ENCODE measurements at places on chromosomes 2 and 18.

GRCh38 chr2:180978903-180979748 is 1.3 kb upstream of the UBE2E3 start:
- no peak for DNase-seq

- DNase-seq, result no peak
Measured at GRCh38 chr2:3199627-3200345, 177.8 kb downstream of the EIPR1 start.

DNA sequence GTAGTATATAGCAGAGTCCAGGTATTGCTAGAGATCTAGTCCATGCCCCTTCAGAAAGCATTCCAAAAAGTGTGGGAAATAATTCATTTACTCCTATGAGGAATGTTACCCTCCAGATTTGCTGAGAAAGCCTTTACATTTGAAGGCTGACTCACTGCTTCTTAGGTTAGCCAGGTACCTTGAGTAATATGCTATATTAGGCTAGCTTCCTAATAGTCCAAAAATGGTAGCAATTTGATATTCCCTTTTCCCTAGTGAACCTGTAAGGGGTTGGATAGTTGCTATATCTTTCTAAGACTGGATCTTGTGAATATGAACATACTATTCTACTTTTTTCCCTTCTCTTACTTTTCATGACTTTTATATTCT is 63.6 kb downstream of the SPOPL start:
- DNase-seq, result no peak

GRCh38 chr2:238698072-238698352 is 149.9 kb upstream of the TWIST2 start:
- DNase-seq, result no peak

DNA sequence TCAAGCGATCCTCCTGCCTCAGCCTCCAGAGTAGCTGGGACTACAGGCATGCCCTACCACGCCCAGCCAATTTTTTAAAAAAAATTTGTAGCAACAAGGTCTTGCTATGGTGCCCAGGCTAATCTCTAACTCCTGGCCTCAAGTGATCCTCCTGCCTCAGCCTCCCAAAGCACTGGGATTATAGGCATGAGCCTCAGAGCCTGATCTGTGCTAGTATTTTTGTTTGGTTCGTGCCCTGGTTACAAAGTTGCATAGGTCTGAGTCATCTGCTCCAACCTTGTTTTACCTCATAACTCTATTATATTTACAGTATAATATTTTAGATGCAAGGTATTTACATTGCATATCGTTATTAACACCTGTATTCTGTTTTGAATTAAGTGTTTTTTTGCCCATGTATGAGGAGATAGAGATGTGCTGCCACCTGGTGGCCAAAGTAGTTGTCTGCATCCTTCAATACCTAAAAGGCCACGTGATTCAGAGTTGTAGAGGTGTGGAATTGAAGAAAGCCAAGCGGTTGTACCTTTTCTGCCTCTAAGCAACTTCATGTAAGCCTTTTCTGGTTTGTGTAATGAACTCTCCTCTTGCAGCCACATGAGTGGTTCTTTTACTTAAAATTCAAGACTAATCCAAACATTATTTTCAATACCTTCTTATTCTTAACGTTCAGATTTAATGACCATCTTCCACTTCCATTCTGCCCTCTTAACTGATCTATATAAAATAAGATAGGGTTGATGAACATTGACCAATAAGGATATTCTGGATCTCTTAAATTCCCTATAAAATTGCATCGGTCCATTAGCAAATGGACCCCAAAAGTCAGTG is 19.9 kb upstream of the CABYR start:
- peak; percentile 63 for DNase-seq

DNA sequence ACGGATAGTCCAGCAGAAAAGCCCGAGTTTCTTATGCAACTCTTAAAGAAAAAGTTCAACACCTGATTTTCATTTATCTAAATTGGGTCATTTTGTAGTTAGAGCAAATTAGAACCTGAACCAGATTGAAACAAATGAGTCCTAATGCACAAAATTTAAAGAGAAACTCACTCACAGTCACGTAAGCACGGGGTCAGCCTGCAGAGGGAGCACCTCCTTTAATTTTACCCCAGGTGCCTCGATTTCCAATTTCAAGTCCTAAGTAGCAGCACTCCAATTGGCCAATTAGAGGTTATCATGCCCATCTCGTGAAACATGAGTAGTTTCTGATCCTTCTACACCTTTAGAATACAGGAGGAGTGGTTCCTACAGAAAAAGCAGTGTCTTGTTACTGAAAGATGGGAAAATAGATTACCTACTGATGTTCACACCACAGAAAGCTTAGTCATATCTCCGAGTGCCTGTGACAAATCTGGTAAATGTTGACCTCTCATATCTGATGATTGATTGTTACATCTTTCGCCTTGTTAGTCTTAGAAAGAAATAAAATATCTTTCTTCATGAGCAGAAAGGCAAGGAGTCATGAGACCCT is 1929.8 kb upstream of the LRRTM1 start:
- no peak for DNase-seq

- DNase-seq, result no peak
Measured at GRCh38 chr18:76959605-76960004, 137.2 kb downstream of the ZNF236 start.

- DNase-seq, result no peak
Measured at GRCh38 chr2:217409949-217410680, 550.3 kb upstream of the TNP1 start.

DNA sequence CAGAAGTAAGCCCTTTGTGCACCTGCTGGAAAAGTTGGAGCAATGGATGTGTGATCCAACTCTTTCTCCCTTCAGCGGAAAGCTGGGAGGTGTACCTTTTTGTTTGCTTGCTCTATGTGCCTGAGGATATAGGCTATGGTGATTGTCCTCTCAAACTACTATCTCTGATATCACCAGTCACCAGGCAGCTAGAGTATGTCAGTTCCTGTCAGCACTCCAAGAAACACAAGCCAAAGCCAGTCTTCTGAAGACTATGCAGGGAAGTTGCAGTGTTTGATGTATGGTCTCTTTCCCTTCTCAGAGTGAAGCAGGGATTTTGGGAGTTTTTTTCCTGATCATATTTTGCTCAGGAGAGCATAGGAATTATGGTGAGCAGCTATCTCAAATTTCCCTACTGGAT is 146.4 kb downstream of the PTH2R start:
- DNase-seq, result no peak

- DNase-seq, result no peak
Measured at GRCh38 chr2:168643979-168644378, 158.5 kb upstream of the NOSTRIN start.

DNA sequence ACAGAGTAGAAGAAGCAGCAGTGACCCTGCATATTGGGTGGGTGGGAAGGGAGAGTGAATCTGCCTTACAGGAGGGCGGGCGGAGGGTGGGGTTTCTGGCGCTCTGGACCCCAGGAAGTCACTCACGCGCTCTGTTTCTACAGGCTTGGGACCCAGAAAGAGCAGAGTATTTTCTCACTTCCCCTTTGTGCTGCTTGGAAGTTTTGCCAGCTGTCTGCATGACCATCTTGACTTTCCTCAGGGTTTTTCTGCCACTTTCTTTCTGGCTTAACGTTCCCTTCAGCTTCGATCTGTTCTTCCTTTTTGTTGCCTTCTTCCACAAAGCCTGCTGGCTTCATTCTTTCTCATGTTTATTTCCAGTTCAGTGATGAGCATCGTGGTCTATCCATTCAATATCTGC is 383.1 kb downstream of the GALR1 start:
- DNase-seq, result no peak

DNA sequence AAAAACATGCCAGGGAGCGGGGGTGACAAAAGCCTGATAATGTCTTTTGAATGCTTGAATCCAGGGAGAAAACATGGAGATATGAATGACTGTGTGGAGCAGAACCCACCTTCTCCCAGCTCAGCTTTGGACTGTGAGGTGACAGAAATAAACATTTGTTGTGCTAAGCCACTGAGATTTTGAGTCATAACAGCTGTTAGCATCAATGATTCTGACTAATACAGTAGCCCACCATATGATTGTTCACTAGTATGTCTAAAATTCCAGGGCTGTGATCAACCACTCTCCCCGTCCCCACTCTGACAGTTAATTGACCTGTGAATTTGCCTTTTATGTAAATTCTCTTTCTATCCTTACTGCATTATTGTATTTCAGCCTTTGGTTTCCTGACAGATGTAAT is 69.1 kb downstream of the PDK1 start:
- no peak for DNase-seq

DNA sequence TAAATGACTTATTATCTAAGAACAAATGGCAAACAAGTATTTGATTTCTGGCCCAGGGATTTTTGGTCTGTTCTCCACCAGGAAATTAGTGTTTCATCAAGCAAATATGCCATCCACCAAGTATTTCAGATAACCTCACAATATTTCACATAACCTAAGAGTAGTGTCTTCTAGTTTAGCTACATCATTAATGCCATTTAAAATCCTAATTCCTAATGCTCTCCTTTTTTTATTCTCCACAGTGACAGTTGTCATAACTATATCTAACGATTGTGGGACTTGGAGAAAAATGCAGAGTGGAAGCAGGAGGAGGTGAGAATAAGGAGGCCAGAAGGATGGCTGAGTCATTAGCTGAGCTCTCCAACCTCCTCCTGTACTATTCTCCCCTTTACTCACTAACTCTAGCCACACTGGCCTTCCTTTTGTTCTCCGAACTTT is 58.5 kb upstream of the CTLA4 start:
- DNase-seq, result no peak

- no peak for DNase-seq
Measured at GRCh38 chr2:14354231-14354630, 278.3 kb upstream of the LRATD1 start.

GRCh38 chr18:38930881-38931753 is 1365.5 kb upstream of the CELF4 start:
- no peak for DNase-seq

- DNase-seq, result no peak
Measured at GRCh38 chr2:203164311-203164935, 74.4 kb upstream of the CYP20A1 start.

DNA sequence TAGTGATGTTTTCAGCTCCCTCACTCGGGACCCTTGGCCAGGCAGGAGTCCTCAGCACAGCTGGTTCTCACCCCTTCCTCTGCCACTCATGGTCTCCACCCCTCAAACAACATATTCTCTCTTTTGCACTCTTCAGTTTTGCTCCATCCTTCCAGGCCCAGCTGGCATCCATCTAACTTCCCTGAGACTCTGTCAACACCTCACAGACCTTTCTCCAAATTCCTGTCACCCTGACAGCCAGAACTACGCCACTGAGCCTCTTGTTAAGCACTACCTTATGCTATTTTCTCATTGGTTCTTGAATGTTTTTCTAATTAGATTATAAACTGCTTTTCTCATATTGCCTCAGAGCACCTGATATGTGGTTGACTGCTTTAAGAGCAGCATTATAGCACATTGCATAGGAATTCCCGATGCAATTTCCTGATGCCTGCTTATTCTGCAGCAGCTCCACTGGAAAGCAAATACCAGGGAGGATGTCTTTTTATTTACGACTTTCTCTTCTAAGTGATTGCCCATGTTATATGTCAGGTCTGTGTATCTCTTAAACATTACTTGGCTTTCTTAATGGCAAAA is 12.4 kb upstream of the INO80C start:
- no peak for DNase-seq

- DNase-seq, result no peak
Measured at GRCh38 chr2:9286554-9287399, 80.2 kb downstream of the ASAP2 start.

DNA sequence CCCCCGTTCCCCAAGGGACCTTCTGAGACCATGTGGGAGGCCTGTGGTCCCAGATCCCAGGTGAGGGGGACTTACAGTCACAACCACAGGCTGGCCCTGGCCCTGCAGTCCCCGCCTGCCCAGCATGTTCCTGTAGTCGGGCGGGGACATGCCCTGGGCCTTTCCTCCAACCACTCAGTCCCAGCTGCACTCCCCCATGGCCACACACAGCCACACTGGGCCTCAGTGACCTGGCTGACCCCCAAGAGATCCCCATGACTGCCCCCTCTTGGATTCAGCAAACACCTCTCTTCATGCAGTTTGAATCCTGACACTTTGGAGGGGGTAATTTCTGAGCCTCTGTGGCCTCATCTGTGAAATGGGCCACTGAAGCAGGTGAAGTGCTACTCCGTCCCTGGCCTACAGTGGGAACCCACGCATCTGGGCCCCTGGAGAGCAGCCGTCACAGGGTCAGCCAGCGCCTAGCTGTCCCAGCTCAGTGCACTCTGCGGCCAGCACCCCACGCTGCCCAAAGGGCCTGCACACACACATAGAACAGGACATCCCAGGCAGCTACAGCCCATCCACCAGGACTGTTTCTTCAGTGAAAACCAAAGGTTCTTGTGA is 12.7 kb upstream of the ARHGEF4 start:
- DNase-seq, result no peak

GRCh38 chr2:109062145-109062858 is 66.7 kb upstream of the SH3RF3 start:
- DNase-seq, result no peak

- no peak for DNase-seq
Measured at GRCh38 chr2:222452422-222452950, 28.1 kb downstream of the SGPP2 start.

- no peak for DNase-seq
Measured at GRCh38 chr2:45287045-45287444, 277.8 kb upstream of the SIX2 start.

GRCh38 chr2:212893216-212893615 is 258.2 kb downstream of the IKZF2 start:
- DNase-seq, result no peak

DNA sequence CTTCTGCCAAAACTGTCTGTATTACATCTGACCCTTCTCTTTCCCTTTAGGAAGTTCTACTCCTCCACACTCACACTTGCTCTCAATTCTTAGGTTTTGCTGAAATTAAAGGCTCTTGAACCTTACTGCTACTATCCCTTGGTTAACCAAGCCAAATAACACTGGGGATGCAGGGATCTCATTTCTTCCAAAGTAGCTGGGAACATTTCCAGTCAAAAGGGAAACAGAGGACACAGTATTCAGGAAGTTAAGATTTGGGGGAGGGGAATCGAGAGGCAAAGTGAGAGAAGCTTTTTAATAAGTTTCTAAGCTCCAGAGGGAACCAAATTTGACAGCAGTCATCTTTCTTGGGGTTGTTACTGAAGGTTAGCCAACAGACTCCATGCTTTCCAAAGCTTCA is 6.2 kb downstream of the SEPTIN2 start:
- no peak for DNase-seq

- DNase-seq, result no peak
Measured at GRCh38 chr2:170475878-170476277, 239.3 kb upstream of the SP5 start.

Data from stimulated activated CD4-positive, alpha-beta T cell treated with anti-CD3 and anti-CD28 coated beads, TNF-alpha, amount 100 ng/mL, for 1 hour (primary cell).